ENCODE measurements at places on chromosomes 3 and 15.

DNA sequence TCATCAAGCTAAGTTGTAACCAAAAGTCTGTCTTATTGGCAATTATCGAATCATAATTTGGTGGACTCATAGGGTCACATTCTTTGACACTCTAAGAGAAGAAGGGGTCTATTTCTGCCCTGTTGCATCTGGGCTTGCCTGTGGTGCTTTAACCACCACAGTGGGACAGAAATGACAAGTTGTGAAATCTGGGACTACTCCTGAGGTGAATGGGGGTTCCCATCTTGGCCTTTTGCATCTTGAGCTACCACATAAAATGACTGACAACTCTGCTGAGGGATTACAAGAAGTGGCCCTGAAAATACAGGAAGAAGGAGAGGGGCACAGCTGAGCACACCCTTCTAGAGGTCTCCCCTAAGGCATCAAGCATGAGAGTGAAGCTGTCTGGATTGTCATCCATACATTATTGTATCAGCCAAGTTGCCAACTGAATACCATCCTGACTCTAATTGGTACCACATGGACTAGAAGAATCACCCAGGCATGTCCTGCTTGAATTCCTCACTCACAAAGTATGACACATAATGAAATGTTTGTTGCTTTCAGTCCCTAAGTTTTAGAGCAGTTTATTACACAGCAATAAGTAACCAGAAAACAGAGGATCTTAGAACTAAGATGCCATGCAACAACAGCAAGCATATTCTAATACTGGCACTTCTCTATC lies 306.5 kb downstream of the ROBO1 start:
- DNase-seq, result no peak

DNA sequence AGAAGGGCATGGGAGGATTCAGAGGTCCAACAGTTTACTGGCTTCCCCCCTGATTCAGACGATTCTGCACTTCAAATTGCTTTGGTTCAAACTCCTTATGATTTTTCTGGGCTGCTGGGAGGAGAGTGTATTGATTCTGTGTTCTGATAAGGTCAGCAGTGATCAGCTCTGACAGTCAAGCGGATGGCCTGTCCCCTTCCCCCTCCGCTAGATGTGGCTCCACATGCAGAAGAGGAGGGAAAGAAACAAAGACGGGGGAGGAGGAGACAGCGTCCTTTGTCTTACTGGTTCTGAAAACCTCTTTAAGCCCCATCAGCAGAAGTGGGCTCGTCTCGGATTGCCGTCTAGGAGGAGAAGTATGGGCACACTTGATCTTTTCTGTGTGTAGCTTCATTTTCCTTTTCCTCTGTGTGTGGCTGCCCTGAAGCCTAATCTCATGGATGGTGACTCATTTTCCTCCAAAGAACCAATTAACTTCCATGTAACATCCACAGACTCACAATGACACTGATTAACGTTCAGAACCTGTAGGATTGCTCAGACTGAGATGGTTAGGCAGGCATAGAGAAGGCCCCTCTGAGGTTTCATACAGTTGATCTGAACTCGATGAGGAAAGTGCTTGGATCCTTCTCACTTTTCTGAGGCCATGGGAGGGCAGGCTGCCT lies 162.4 kb upstream of the PPP2R3A start:
- DNase-seq, result no peak

DNA sequence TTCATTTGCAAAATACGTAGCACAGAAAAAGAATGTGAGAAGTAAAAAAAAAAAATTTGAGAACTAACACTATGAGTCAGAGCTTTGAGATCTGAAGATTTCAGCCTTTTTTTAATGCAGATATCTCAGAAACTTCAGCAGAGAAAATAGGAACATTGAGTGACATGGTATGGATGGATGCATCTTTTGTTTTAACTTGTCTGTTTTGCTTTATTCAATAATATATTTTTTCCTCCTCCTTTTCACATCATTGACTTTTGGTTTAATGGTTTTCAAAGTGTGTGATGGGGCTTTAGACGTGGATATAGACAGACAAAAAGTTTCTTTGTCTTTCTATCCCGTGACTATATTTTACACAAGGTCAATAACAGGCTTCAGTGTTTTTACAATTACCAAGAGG lies 426.7 kb upstream of the FRG2C start:
- DNase-seq, result no peak

GRCh38 chr3:108311797-108312196 lies 15.4 kb downstream of the HHLA2 start:
- DNase-seq, result no peak

GRCh38 chr3:45137656-45138181 lies 8.5 kb downstream of the CDCP1 start:
- no peak for DNase-seq

GRCh38 chr15:29860872-29861271 lies 38.6 kb upstream of the TJP1 start:
- no peak for DNase-seq

DNA sequence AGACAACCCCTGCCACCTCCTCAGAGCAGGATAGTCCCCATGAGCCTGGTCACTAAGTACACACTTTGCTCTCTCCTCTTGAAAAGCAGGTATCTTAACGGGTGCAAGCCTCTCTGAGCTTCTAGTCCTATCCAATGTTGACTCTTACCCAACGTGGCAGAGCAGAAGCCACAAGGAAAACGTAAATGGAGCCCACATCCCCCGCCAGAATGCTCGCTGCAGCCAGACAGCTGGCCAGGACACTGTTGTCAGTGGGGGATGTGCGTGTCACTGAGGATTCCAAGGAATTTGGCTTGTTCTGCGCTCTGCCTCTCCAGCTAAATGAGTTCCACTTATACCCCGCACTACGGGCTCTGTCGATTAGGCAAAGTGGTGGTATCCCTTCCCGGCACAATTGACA lies 67.8 kb upstream of the IGF1R start:
- DNase-seq, result no peak

DNA sequence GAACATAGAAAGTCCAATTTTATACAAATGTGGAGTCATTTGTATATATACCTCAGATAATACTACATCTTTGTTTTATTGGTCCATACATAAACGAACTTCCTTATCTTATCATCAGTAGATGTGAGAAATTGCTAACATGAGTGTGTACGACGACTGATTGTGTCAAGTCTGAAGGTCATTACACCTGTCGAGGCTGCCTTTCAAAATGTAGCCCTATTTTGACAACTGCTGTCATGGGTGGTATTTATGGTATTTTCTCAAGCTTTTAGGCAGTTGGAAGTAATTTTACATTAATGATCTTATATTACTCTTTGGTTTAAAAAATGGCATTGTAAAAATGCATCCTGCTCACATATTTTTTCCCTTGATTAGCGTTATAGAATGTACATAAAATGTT lies 183.7 kb upstream of the DNAJC19 start:
- no peak for DNase-seq

DNA sequence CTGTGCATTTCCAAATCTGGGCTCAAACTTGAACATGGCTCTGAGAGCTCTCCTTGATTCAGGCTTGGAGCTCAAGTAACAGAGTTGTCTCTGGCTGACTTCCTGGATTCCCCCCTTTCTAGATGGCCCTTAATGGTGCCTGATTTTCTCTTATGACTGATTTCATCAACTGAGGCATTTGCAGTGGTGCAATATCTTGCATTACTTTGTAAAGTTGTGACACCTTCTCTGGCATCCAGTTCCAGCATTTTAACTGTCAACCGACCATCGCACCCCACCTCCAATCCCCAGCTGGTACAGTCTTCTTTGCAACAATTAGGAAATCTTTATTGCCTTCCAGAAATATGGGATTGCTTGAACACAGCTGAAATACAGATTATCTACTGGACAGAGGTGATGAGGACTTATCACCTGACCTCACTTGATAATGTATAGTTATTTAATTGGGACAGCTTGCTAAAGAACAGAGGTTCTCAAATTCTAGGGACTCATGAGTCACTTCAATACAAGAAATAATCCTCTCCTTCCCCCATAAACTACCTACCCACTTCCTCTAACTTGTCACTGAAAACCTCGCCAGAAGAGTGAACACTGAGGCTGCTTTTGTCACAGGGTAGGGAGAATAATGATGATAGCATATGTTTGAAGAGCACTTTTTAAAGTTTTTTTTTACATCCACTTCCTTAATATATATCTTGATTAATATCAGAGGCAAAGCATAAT lies 41.8 kb downstream of the FILIP1L start:
- no peak for DNase-seq

- DNase-seq, result no peak
These were observed 37.8 kb downstream of the MINDY4B start for GRCh38 chr3:150867434-150867833.

- no peak for DNase-seq
These were observed 35.3 kb upstream of the FBN1 start for GRCh38 chr15:48680841-48681240.

- DNase-seq, result no peak
These were observed 32.2 kb upstream of the DPPA4 start for GRCh38 chr3:109369510-109369909.
